Bronchial epithelial cell (primary cell): ENCODE measurements at places on chromosomes 7 and 10. TPM values are rescaled to one million over a fixed set of nuclear protein-coding genes. Genes with fewer than 3 reads are reported as not detected.

NACAD gene
- total RNA-seq = under 0.01 and 0.13 TPM in 2 replicates

TFEC gene
- total RNA-seq = 0.13 TPM in 1 of 2 replicates, not detected in the other

CCDC172 gene
- total RNA-seq = not detected in 2 replicates

ASB15 gene
- total RNA-seq = not detected in 2 replicates

HYAL4 gene
- under 0.01 and 0.13 TPM in 2 replicates for total RNA-seq

RARRES2 gene
- 1.1 TPM in 1 of 2 replicates, not detected in the other for total RNA-seq

ASZ1 gene
- total RNA-seq = not detected in 2 replicates

KCP gene
- 0.53 and 1.3 TPM in 2 replicates for total RNA-seq

AGAP5 gene
- total RNA-seq = 3.7 and 4.0 TPM in 2 replicates

GBX1 gene
- total RNA-seq = not detected in 2 replicates

ANXA8 gene
- 79.4 and 176 TPM in 2 replicates for total RNA-seq

UPF2 gene
- 16.1 and 26.0 TPM in 2 replicates for total RNA-seq

MRLN gene
- total RNA-seq = not detected in 2 replicates

OR6V1 gene
- total RNA-seq = not detected in 2 replicates

TFPI2 gene
- 2.8 and 8.7 TPM in 2 replicates for total RNA-seq

HOXA3 gene
- not detected in 2 replicates for total RNA-seq

TET1 gene
- total RNA-seq = under 0.01 TPM in 2 replicates

KAZALD1 gene
- 1.6 and 4.0 TPM in 2 replicates for total RNA-seq

PAPOLB gene
- under 0.01 TPM in 1 of 2 replicates, not detected in the other for total RNA-seq

CNTNAP2 gene
- total RNA-seq = 0.26 and 0.51 TPM in 2 replicates

MGAM2 gene
- under 0.01 TPM in 1 of 2 replicates, not detected in the other for total RNA-seq

RET gene
- 0.26 and 0.53 TPM in 2 replicates for total RNA-seq

R3HCC1L gene
- 13.7 and 15.7 TPM in 2 replicates for total RNA-seq

GSTO2 gene
- 24.7 and 29.2 TPM in 2 replicates for total RNA-seq

PHYHIPL gene
- not detected in 2 replicates for total RNA-seq

DLX5 gene
- 0.13 TPM in 1 of 2 replicates, not detected in the other for total RNA-seq

OR9A2 gene
- total RNA-seq = 0.26 TPM in 1 of 2 replicates, not detected in the other

HEPACAM2 gene
- total RNA-seq = 0.13 TPM in 1 of 2 replicates, not detected in the other

TRPV6 gene
- total RNA-seq = under 0.01 and 0.26 TPM in 2 replicates

GNAT3 gene
- total RNA-seq = not detected in 2 replicates

PRKG1 gene
- total RNA-seq = 0.26 and 1.4 TPM in 2 replicates

EGR2 gene
- 0.13 and 0.26 TPM in 2 replicates for total RNA-seq

NOS3 gene
- under 0.01 TPM in 2 replicates for total RNA-seq

SLK gene
- 85.3 and 112 TPM in 2 replicates for total RNA-seq

NPY4R2 gene
- total RNA-seq = not detected in 2 replicates

HOXA1 gene
- 0.26 TPM in 2 replicates for total RNA-seq

TMEM229A gene
- total RNA-seq = not detected in 2 replicates

ALKBH4 gene
- 8.7 and 10.0 TPM in 2 replicates for total RNA-seq

TPK1 gene
- 2.4 and 3.1 TPM in 2 replicates for total RNA-seq

SSBP1 gene
- total RNA-seq = 126 and 162 TPM in 2 replicates

PLXNA4 gene
- under 0.01 TPM in 2 replicates for total RNA-seq

TSPAN33 gene
- 1.3 and 1.7 TPM in 2 replicates for total RNA-seq

LRRC18 gene
- not detected in 2 replicates for total RNA-seq
